Muscle of back (tissue), 13 donors: ENCODE measurements at places on chromosomes 6 and 20.
A peak's percentile ranks its signal among the peaks of the same experiment; 100 is the strongest.

DNA sequence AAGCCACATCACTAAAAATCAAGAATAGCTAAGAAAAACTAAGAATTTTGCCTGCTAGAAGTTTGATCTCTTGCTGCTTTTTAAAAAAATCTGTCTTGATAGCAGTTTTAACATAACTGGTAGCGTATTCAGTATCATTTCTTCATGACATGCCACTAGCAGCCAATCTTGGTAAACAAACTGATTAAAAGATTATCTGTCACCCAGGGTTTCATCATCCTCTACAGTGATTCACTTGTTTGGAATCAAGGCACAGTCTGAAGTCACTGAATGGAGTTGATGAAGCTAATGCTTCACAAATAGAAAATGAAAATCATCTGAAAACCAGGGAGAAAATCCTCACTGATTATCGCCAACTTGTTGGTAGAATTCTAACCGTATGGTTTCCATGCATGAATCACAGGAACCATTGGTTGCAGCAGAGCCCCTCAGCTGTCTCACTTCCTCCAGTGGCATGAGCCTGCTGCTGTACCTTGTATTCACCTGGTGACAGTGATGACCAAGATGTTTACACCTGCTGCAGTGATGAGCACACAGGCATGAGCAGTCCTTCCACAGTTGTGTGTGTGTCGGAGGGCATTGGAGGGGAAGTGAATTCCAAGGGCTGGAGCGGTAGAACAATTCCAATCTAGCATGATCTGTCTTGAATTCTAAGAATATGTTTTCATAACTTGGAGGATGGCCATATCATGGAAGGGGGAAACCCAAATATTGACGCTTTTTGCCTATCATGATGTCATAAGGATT is 275.0 kb downstream of the KHDC1L start:
- no peak for DNase-seq

- no peak for DNase-seq
Observed at GRCh38 chr6:116127771-116128493, 2.0 kb upstream of the COL10A1 start.

DNA sequence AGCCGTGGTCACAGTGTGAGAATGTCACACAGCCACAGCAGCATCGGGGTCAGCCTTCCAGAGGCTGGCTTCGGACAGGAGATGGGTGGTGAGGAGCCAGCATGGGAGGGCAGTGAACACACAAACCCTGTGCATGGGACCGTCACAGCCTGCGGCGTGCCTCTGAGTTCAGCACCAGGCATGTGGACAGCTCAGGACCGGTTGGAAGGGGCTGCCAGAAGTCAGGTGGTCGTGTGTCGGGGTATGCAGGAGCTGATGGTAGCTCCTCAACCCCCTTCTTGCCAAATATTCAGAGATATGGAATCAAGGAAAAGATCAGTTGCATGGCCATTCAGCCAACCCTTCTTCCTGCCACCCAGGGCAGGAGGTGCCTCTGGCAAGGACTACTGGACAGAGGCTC is 28.2 kb downstream of the MYT1 start:
- no peak for DNase-seq

DNA sequence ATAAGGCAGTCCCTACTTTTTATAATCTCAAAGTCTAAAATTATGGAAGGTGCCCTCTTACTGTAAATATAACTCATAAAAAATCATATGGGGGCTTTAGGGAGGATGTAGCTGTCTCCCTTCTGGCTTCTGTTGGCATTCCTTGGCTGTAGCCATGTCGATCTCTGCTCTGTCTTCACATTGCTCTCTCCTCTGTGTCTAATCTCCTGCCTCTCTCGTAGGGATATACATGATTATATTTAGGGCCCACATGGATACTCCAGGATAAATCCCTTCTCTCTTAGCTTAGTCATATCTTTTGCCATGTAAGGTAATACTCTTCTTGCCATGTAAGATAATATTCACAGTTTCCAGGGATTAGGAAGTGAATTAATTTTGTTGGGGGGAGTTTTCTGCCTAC is 28.6 kb downstream of the CDS2 start:
- DNase-seq: no peak

GRCh38 chr6:134235937-134236751 is 81.8 kb downstream of the SGK1 start:
- peak; percentile 71 for DNase-seq

DNA sequence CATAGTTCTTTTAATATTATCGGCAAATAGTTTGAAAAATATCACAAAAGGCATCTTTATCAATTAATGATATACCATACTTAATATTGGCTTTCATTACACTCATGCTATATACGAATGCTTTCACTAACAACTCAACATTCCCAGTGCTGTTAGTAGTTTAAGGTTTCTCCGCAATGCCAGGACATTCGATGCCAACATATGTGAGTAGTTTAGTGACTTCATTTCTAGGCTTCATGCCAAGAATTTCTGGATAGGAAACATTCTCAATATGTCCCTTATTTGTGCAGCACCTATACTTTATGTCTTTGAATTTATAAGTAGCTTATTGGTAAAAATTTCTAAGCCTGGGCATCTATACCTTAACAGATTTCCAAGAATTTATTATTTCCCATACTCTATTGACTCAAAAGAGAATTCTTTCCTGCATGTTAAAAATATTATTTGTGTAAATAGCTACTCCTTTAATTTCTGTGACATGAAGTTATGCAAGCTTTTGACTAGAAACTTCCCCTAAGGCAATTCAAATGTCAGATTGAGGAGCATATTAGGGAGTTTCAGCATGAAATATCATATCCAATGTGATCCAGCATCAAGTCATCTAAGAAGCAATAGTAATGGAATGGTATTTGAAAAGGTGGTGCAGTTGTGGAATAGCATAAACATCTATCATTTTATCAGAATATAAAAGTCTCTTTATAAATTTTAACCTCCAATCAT is 236.0 kb upstream of the STXBP5 start:
- peak; percentile 59 for DNase-seq

DNA sequence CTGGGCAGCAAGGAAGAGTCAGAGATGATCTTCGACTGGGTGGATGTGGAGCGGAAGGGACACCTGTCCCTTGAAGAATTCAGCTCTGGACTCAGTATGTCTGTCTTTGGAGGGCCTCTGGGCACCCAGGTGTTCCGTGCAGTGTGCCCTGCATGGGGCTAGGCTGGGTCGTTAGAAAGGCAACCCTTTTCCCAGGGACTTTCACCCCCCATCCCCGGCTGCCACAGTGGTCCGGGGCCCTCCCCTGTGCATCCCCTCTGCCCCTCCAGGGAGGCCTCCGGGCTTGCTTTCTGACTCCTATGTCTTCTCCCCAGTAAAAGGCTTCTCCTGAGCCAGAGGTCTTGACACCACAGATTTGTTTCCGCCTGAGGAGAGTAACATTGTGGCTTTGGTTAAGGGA is 16.2 kb downstream of the RAB44 start:
- DNase-seq: no peak

DNA sequence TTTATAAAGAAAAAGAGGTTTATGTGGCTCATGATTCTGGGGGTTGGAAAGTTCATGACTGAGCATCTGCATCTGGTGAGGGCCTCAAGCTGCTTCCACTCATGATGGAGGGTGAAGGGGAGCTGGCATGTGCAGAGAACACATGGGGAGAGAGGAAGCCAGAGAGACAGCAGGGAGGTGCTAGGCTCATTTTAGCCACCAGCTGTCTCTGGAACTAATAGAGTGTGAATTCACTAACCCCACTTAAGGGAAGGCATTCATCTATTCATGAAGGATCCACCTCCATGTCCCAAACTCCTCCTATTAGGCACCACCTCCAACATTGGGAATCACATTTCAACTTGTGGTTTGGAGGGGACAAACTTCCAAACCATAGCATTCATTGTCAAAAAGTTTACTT is 137.3 kb upstream of the PMEPA1 start:
- no peak for DNase-seq

DNA sequence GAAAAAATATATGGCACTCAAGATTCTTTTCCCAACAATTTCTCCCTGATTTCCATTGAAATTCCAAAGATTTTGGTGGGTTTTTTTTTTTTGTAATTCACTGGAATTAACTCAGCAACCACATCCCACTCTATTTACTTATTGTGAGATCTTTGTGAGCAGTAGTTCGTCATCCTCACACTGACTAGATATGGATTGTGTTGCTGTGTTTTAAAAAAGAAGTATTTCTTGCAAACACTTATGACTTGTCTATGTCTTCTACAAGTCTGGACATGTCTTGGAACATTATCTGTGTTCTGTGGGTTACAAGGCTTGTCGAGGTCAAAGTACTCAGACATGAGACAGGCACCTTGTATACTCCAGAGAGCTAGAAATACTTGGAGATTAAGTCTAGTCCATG is 7.3 kb upstream of the TENT5A start:
- no peak for DNase-seq

- no peak for DNase-seq
Observed at GRCh38 chr20:3614466-3614865, 48.7 kb downstream of the GFRA4 start.

GRCh38 chr6:15553031-15553430 is 109.8 kb downstream of the DTNBP1 start:
- no peak for DNase-seq

- DNase-seq: no peak
Observed at GRCh38 chr6:140438346-140438735, 1063.9 kb upstream of the CITED2 start.

DNA sequence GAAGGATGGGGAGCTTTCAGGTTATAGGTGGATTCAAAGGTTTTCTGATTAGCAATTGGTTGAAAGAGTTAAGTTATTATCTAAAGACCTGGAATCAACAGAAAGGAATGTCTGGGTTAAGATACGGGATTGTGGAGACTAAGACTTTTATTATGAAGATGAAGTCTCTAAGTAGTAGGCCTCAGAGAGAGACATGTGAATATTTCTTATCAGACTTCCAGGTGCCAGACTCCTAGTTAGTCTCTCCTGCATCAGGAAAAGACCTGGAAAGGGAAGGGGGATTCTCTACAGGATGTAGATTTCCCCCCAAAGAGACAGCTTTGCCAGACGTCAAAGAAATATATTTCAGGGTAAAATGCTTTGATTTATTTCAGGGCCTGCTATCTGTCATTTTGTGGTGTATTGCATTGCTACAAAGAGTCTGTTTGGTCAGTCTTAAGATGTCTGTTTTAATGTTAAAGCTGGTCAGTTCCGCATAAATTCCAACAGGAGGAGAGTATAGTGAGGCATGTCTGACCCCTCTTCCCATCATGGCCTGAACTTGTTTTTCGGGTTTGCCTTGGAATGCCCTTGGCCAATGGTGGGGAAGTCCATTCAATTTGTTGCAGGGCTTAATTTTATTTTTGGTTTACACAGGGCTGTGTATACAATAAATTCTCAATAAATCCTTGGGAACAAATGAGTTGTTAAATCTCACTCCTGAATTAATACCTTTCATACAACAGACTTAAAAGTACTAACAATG is 103.4 kb upstream of the RALGAPA2 start:
- DNase-seq: no peak

- no peak for DNase-seq
Observed at GRCh38 chr20:22429175-22430153, 154.9 kb downstream of the FOXA2 start.

DNA sequence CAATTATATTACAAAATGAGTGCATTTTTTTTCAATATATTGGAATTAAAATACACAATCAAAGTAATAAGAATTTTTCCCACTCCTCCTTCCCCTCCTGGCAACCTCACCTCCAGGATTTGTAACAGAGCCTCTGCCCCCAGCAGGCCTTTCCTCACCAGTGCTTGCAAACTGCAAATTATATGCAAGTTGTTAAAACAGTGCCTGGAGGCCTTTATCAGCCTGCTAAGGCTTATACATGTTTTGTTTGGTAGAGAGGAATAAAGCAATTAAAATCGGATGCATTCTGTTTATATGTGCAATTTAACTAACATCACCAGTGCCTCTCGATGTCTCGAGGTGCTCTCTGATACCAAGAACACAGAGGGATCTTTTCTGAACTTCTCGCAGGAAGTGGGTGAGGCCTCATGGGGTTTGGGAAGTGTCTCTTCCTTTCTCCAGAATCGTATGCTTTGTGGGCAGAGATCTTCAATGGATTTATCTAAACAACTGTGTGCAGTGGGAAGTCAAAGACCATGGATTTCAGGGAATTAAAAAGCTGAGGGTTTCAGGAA is 186.8 kb downstream of the CDH26 start:
- no peak for DNase-seq

- DNase-seq: no peak
Observed at GRCh38 chr6:7136859-7137334, 29.1 kb downstream of the RREB1 start.

- no peak for DNase-seq
Observed at GRCh38 chr6:37319156-37319555, 34.6 kb upstream of the RNF8 start.

DNA sequence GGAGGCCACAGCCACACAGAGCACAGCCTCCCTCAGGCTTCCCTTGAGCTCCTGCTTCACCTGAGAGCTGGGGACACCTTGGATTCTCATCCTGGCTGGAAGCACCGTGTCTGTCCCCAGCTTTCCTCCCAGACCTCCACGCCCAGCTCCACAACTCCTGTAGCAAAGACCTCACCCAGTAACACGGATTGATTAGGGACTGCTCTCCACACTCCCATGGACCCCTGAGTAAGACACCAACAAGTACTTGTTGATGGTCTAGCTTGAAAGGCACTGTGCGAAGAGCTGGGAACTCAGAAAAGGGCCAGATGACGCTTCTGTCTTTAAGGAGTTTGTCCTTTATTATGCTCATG is 109.6 kb downstream of the DLL1 start:
- no peak for DNase-seq

GRCh38 chr6:142446168-142446567 is 144.4 kb downstream of the ADGRG6 start:
- no peak for DNase-seq

DNA sequence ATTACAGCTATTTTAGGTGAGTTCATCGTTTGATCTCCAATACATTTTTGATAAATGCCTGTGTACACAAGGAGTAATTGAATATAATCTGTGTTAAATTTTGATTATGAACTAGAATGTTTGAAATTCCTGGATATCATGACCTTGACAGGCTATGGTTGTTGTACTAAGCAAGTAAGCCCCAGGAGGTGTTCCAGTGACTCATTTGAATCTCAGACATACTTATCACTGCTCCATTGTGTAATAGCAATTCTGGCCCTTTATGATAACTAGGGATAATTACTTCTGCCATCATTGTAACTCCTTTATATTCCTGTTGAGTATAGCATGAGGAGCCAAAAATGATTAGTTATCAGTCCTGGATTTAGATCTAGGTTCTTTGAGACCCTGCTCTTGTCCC is 1424.6 kb upstream of the ADGRB3 start:
- no peak for DNase-seq

GRCh38 chr6:166955865-166956443 is 396 bp downstream of the RNASET2 start:
- no peak for DNase-seq

- DNase-seq: peak; percentile 59
Observed at GRCh38 chr6:133645966-133646740, 242.8 kb upstream of the TCF21 start.
